Stimulated activated CD4-positive, alpha-beta T cell treated with anti-CD3 and anti-CD28 coated beads, Interleukin-1b, Interleukin-23, amount 100 ng/mL, for 1 hour (primary cell): ENCODE measurements at places on chromosomes 5 and 9.

DNA sequence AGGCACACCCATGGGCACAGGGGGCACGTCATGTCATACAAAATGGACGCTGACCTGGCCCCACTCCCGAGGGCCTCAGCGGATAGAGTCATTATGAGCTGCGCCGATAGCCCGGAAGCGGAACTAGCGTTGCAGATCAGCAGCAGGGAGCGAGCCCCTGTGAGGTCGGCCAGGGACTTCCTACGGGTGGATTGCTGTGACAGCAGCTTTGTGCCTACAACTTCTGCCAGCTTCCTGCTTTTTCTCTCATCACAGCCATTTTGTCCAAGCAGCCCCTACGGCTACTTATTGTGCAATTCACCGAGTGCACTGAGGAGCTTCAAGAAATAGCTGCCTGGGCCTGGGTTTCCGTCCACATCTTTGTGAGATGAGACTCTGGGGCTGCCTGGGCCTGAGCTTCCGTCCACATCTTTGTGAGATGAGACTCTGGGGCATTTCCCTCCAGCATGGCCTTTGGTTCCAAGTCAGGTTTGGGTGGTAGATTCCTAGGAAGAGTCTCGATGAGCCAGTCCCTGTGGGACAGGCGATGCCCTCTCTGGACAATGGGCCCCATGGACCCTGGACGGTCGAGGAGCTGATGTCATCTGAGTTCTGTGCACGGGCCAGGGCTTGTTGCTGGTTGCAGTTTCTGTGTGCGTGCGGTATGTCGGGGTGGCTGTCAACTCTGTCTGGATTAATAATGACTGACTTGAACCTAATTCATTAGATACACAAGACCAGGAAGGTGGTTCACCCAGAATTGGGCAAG, 67.0 kb upstream of the GNE start:
- DNase-seq: no peak

DNA sequence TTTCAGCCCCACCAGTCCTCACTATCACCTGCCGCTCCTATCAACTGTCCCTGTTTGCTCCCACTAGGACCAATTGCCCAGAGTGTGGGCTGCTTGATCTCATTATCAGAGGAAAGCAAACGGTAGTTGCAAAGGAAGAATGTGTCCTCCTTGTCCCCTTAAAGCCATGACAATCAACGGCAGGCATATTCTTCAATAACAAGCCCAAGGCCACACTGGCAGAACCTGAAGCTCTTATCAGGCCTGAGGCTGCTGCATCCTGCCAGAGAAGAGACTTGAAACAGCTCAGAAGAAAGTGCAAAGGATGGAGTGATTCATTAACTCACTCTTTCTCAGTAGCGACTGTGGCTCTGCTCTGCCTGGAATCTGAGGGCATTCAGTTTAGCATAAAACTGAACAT, 39.2 kb upstream of the MAN2A1 start:
- DNase-seq: no peak

- DNase-seq: no peak
These were observed 65.7 kb upstream of the TNFAIP8 start for GRCh38 chr5:119290161-119290569.

GRCh38 chr5:109987970-109988369, 298.2 kb downstream of the MAN2A1 start:
- DNase-seq: no peak

- DNase-seq: no peak
These were observed 10.2 kb downstream of the SH3PXD2B start for GRCh38 chr5:172444110-172444510.

- DNase-seq: no peak
These were observed 1.7 kb upstream of the LRRTM2 start for GRCh38 chr5:138876811-138877210.

GRCh38 chr5:12883395-12883794, 979.1 kb upstream of the CTNND2 start:
- no peak for DNase-seq

DNA sequence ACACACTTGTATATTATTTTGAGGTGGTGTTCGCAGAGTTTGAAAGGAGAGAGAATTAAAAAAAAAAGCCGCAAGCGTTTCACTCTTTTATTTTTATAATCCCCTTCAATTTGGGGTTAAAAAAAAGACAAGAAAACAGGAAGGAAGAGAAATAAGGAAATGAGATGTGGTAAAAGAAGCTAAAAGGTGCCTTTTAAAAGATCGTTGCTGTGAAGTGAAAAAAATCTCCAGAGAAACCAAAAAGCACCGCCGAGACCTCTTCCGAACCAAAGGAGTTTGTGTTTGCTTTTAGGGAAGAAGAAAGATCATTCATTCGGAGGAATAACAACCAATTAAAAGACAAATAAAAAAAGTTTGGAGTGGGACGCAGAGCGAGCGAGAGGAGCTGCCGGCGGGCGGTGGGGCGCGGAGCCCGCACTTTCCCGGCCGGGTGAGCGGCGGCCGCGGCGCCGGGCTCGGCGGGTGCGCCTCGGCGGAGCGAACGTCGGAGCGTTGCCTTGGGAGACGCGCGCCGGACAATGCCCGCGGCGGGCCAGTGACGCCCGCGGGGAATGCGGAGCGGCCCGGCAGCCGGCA, 355 bp downstream of the TLE4 start:
- DNase-seq: no peak

GRCh38 chr5:54519509-54519876, 1.9 kb downstream of the SNX18 start:
- DNase-seq: no peak

- no peak for DNase-seq
These were observed 18.6 kb downstream of the JAKMIP2 start for GRCh38 chr5:147763791-147764525.

- DNase-seq: no peak
These were observed 16.2 kb upstream of the PTGS1 start for GRCh38 chr9:122354536-122355199.
